ENCODE measurements at places on chromosomes 7 and 10. TPM values are rescaled to one million over a fixed set of nuclear protein-coding genes. Genes with fewer than 3 reads are reported as not detected.
A peak's percentile ranks its signal among the peaks of the same experiment; 100 is the strongest.

Gene MYOZ1
- 4.7 TPM for total RNA-seq

Gene MYPN
- total RNA-seq: 131 TPM

Gene EPHA1
- total RNA-seq: not detected

Gene TAS2R41
- not detected for total RNA-seq

Gene TRIM74
- total RNA-seq: not detected

Gene BBIP1
- total RNA-seq: 22.3 TPM

Gene OR6B1
- not detected for total RNA-seq

Gene CABCOCO1
- total RNA-seq: 0.13 TPM

Gene SEC61A2
- 18.6 TPM for total RNA-seq

GRCh38 chr7:102079140-102080018 lies 207.3 kb upstream of the SH2B2 start:
- DNase-seq: no peak

- DNase-seq: no peak
These were observed 186.1 kb upstream of the KLF14 start for GRCh38 chr7:130920122-130920521.

DNA sequence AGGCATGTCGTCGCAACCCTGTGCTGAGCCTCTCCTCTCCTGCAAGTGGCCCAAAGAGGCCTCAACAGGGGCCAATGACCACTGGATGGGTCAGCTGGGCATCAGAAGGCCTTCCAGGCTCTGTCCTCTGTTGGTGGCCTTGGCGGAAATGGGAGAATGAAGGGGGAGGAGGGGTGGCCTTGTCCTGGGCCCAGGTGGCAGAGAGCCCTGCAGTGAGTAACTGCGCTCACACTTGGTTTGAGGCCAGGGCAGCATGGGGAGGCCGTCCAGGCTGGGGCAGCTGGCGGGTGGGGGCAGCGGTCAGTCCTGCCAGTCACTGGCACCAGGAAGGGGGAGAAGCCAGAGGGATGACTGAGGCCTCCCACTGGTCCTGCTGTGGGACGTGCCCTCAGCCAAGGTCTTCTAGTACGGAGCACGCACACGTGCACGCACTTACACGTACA lies 59.8 kb downstream of the LHPP start:
- DNase-seq: no peak

DNA sequence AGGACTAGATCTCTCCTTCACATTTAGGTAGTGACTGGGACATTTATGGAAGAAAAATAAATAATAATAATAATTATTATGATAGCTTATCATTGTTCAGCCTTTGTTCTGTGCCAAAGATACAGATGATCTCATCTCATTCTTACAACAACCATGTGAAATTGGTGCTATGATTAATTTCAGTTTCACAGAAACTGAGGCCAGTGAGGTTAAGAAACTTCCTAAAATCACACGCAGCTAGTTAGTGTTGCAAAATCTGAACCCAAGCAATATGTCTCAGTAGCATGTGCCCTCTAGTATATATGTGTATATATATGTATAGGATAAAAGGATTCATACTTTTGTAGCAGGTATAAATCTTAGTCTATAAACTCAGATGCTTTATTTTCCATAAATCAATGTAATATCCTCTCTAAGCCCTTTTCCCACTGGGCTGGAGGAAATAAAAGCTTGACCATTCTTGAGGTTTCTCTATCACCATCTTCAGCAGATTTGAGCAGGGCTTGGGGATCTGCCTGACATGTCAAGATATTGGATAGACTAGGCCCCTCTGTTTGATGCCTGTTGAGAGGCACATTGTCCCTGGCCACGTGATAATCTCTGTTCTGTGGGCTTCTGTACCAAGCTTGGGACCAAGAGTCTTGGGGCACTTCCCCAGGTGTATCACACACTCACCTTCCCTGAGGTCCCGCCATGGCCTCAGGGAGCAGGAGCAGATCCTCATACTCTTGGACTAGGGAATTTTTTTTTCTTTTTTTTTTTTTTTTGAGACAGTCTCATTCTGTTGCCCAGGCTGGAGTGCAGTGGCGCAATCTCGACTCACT lies 172.6 kb upstream of the NRP1 start:
- no peak for DNase-seq

DNA sequence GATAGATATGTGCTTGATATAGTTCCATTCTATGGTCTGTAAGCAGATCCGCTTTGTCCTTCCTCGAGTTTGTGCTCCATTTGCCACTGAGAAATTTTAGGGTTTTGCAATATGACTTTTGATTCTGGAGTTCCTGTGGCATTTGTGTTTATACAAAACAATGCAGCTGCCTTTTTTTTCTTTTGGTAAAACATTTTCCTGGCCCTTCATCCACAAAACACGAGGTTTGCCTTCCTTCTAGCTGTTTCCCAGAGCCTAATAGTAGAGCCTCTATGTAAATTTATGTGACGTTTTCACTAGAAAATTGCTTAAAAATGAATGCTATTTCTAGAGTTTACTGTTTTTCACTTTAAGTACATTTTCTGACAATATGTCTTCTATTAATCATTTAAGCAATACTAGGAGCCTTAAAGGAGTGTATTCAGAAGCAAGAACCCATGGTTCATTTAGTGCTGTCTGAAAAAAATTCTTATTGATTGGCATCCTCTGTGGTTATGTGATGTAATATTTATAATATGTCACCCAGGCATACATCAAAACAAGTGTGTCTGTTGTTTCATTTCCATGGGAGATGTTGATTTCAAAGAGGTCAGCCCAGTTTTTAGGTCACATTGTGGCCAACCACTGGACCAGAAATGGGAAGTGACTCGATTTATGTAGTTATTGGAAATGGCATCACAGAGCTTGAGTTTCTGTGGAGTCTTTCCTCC lies 618.3 kb downstream of the LRMDA start:
- DNase-seq: no peak

DNA sequence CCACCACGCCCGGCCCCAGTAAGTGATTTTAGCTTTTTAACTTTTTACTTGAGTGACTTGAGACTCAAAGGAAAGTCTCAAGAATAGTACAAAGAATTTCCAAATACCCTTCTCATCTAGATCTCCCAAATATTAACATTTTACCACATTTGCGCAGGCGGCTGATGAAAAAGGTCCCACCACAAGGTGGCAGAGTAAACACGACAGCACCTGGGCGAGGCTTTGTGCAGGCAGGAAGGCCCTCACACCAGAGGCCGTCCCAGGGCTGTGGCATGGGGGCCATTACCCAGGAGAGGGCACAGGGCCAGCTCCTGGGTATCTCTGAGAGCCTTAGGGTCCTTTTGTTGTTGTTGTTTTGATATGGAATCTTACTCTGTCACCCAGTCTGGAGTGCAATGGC lies 50.0 kb upstream of the WIPI2 start:
- peak; percentile 5 for DNase-seq

GRCh38 chr7:51325908-51326307 lies 9.3 kb upstream of the COBL start:
- peak; percentile 40 for DNase-seq

DNA sequence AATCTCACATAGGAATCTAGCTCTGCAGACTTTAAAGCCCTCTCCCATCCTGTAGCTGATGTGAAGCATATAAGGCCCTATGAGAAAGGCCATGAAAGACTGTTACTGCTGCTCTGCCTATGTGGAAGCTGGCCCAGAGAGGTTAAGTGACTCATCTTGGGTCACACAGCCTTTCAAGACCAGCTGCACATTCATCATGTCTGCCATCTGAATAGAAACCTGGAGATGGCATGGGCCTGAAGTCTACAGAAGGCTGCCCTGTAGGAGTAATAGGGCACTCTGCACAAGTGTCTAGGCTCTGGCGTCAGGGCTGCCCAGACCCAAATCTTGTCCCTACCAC lies 59.4 kb upstream of the COL13A1 start:
- DNase-seq: no peak

DNA sequence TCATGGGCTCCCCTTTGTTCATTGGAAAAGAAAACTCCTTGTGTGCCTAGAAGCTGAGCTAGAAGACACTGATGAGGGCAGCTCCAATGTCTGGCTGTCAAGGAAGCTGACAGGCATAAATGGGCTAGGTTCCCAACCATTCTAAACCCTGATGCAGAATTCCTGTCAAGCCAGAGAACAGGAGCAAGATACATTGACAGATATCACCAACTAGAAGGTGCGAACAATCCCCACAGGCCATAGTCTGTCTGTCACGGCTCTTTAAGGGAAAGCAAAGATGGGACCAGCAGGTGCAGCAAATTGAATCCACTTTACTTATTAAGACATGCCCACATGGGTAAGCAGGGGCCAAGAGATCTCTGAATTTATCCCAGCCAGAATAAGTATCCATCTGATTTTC lies 617.9 kb upstream of the POT1 start:
- DNase-seq: no peak

DNA sequence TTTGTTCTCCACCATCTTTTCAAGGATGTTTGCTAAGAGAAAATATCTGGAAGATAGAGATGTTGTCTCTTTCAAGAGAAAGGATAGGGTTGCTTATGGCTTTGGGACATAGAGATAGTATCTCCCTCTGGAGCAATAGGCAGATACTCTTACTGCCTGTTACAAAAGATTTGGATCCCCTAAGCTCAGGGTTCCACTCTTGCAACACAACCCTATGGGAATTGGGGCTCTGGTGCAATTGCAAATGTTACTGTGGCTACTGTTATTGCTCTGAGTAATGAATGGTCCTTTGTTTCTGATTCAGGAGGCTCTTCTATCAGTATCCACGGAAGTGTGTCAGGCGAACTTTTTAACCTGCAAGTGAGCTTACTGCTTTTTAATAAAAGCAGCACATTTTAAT lies 88.8 kb downstream of the GPR85 start:
- DNase-seq: no peak

DNA sequence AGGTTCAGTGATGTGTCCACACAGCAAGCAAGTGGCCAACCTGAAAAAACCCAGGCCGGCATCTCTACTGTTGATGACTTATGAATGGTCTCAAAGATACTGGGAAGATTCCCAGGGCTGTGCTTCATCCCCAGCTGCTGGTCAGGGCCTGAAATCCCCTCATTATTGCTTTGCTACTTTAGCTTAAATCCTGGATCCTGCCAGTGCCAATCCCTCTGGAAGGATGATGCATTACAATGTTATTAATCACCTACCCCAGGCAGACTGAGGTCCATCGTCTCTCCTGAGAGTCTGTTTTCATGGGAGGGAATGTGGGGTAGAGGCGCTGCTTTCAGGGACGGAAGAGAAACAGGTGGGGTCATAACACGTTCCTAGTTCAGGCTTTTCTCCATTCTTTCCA lies 371.6 kb downstream of the RPS24 start:
- DNase-seq: peak; percentile 3

GRCh38 chr7:127107601-127108007 lies 145.1 kb downstream of the GRM8 start:
- peak; percentile 64 for DNase-seq

- no peak for DNase-seq
These were observed 1004.9 kb upstream of the POT1 start for GRCh38 chr7:125934539-125934938.

Measured in myocyte (in vitro differentiated cells).